ENCODE measurements at places on chromosomes 7 and 10. TPM values are rescaled to one million over a fixed set of nuclear protein-coding genes. Genes with fewer than 3 reads are reported as not detected.

- DNase-seq: no peak
Measured at GRCh38 chr7:36487756-36488336, 98.2 kb downstream of the ANLN start.

DNA sequence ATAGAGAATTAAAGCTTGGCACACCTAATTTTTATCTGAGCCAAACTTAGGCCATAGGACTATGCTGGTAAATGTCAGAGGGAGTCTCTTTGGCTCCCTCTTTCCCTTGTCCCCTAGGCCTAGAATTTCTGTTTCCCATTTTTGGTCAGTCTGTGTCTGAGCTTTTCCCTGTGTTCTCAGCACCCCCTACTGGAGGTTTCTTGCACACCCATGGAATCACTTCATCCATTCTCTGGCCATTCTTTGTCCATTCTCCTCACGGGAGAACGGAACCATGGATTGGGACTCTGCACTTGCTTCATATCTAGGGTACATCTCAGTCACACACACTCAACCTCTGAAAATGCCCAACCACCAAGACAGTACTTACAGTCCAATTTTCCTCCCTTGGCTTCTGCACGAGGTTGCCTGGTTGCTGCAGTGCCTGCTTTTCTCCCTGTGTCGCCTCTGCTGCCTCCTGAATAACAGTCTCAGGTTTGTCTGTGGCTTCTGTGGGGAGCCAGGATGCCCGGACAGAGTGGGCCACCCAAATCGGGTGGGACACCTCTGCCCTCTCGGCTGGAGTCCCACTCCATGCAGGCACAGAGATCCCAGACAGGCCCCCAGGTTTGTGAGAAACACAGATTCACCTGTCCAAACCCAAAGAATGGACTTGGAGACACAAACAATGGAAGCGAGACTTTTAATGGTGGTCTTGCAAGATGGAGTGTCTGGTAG, 35.1 kb upstream of the DNAH11 start:
- no peak for DNase-seq

Gene NKX6-2
- not detected for total RNA-seq

DNA sequence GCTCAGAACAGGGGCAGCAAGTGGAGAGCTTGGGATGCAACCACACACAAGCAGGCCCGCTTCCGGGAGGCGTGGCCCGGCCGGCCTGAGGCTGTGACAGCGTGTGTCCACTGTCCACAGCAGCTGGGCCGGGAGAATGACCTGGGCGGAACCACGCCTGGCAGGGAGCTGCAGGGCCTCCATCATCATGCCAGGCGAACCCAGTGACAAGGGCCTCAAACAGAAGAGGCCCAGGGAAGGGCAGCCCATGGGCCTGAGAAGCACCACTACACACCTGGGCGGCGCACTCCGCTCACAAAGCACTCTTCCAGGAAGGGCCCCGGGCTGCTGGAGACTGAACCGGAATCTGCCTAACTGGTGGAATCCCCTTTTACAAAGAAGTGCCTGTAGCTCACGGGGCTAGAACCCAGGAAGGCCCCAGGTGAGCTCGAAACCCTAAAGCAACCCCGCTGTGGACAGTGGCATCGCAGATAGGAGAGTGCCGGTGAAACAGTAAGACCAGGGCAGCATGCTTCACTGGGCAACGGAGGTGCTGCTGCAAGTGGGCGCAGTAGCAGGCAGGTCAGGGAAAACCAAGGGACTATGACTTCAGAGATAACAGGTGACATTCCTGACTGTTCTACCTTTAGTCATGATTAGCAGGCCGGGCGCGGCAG, 66.0 kb downstream of the MAD1L1 start:
- DNase-seq: no peak

- DNase-seq: no peak
Measured at GRCh38 chr10:123133541-123134342, 2.0 kb upstream of the HMX3 start.

Gene AQP1
- total RNA-seq: 284 TPM

DNA sequence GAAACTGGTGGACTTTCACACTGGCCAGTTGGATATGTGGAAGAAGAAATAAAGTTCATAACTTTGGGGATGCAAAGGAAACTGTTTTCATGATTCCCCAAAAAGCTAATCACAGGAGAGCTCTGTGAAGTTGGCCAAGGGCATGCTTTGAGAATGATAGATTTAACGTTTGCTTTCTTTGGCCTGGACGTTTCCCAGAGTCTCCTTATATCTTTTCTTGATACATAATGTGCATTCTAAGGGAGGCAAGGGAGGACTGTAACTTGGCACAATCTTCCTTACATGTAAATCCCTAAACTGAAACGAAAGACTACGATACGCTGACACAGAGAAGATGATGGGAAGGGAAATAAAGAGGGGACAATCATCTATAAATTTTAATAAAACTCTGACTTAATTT, 176.5 kb upstream of the INHBA start:
- no peak for DNase-seq

GRCh38 chr7:101906291-101907240, 89.1 kb downstream of the CUX1 start:
- no peak for DNase-seq

DNA sequence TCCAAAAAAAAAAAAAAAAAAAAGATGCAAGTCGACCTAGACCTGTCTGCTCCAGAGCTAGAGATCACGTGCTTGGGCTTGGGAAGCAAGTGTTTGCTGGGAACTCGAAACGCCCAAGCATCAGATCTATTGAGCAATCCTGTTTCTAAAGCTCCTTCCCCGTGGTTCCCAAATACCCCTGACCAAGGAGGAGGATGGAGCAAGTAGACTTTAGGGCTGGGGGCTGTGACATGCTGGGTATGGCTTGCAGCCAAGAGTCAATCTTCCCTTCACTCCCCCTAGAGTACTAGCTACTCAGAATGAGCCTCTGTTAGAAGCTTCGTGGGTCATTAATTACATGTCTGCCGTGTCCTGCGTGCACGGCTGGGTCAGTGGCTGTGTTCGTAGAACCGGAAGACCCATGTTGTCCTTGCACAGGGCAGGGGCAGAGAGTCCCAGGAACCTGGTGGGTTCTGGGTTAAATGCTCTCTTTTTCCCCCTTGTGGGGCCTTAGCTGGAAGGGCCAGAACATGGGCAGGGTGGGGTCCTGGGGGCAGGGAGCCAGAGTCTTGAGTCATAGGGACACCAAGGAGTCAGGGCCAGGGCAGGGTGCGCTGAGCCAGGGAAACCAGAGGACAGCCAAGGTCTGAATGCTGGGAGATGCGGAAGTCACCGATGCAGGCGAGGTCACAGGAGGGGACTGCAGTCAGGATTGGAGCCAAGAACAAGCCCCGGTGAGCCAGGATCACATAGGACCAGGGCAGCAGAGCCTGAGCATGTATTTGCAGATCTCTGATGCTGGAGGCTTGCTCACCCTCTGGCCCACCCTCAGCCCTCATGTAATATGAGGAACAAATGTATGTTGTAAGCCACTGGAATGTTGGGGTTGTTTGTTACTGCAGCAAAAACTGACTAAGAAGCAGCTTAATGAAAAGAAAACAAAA, 34.6 kb upstream of the TPST1 start:
- DNase-seq: peak; percentile 86

- DNase-seq: no peak
Measured at GRCh38 chr7:2758673-2759616, 70.9 kb downstream of the AMZ1 start.

- no peak for DNase-seq
Measured at GRCh38 chr7:111510584-111511378, 51.5 kb downstream of the IMMP2L start.

Gene SGPL1
- 13.1 TPM for total RNA-seq

- no peak for DNase-seq
Measured at GRCh38 chr7:129489491-129489890, 12.8 kb upstream of the SMKR1 start.

DNA sequence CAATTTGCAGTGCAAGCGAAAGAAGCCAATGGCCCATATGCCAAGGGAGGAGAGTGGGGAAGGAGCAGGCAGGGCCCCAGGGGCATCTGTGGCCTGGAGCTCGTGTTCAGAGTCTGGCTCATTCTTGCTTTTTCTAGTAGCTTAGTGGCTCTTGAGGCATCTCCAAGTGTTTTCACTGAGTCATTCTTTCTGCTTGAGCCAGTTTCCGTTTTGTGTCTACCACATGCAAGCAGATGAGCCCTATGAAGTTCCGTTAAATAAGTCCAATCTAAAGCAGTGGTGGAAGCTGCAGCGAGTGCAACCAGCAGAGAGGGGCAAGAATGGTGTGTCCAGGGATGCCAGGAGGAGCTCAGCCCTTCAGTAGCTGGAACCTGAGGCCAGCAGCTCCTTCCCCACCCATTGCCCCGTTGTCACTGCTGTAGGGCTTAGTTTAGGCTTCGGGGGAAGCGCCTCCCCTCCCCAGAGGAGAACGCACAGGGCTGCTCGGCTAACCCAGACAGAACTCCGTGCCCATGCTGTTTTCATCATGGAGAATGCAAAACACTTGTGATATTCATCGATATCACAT, 57.4 kb upstream of the EBF3 start:
- no peak for DNase-seq

- no peak for DNase-seq
Measured at GRCh38 chr10:6167456-6167855, 35.3 kb upstream of the PFKFB3 start.

DNA sequence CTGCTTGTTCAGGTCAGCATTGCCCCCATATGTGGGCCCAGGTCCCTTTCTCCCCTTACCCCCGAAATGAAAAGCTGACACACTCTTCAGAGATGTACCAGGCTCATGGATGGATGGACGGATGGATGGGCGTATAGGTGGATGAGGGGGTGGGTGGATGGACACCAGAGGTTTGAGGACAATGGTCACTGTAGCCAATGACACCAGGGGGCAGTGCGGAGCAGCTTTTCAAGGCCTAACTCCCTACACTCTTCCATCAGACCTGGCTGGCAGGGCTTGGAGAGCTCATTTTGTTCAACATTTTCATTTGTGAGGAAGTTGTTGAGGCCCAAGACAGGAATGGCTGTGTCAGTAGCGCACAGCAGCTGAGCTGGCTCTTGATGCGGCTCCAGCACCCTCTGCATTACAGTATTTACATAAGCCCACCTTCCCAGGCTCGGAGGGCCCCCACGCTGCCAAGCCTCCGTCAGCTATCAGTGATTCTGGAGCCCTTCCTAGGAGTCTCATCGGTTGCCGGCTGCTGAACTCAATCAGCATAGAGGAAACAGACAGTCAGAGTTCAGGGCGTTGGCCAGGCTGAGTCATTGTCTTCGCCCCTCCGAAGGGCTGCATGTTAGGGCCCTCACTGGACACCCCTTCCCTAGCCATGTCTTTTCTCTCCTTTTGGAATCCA, 11.6 kb upstream of the FFAR4 start:
- peak; percentile 81 for DNase-seq

- no peak for DNase-seq
Measured at GRCh38 chr10:45373003-45373575, 927 bp upstream of the ALOX5 start.

GRCh38 chr10:104297697-104298660, 29.0 kb downstream of the GSTO2 start:
- DNase-seq: no peak

Gene MACROH2A2
- total RNA-seq: 14.8 TPM

Gene DMBT1
- not detected for total RNA-seq

GRCh38 chr7:70694434-70694970, 437.4 kb upstream of the GALNT17 start:
- no peak for DNase-seq

Gene CALCR
- total RNA-seq: 0.05 TPM

- DNase-seq: no peak
Measured at GRCh38 chr10:74097776-74098175, 52.9 kb downstream of the AP3M1 start.

DNA sequence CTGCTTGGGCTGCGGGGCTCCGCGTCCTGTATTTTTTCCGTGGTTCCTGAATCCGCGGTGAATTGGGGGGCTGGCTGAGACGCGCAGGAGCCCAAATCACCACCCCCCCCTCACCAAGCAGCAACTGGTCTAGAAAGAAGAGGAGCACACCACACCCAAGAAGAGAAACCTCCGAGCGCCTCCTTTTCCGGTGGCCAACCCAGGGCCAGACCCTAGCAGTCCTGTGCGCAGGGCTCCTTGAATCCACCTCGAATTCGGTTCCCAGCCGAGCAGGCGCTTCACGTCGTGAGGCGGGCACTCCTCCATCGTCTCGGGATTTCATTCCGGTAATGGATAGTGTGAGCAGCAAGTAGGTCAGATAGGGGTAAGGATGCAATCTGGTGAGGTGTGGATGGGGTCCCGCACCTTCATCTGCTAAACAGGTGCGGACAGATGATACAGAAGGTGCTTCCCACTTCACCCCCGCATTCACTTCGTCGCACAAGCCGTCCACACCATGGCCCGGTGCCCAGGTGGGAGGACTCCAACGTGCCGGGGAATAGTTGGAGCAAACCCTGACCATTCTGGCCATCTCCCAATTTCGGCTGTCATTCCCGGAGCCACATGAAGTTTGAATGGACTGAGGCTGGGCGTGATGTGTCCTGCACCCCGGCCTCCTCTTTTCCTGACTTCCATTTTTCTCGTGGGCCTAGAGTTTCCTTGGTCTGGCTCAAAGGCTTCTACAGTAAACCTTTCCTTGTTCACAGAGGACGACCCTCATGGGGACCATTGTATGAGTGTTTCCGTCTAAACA, 19.8 kb upstream of the ZNF273 start:
- no peak for DNase-seq

Gene SLC13A1
- not detected for total RNA-seq

Gene IDI2
- total RNA-seq: 0.30 TPM

Gene ERV3-1
- total RNA-seq: 5.4 TPM

DNA sequence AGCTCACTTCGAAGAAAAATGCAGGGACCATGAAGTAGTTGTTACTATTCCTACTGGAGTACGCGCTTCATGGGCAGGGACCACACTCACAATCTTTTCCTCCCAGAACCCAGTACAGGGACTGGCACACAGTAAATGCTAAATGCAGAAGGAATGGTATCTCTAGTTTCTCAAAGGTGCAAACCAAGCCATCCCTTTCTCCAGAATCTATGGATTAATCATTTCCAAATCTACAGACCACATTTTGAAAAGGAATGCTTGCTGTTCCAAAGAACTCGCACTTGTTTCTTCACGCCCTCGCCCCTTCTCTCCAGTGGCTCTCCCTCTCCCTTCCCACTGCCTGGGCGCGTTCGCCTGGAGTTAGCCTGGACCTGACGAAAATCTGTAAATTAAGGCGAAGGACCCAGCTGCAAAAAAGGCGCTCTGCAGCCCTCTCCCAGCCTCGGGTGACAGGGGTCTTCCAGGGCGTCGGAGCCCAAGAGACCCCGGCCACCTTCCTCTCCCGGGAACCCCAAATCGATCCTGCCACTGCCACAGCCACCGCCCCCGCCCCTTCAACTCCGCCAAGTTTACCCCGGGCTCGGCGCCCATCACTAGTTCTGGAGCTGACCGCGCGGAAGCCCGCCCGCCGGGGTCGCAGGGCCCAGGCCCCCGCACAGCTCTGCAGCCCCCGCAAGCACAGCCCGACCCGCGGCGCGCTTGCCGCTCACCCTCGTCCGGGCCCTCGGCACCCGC, 527 bp downstream of the PDIA4 start:
- no peak for DNase-seq

DNA sequence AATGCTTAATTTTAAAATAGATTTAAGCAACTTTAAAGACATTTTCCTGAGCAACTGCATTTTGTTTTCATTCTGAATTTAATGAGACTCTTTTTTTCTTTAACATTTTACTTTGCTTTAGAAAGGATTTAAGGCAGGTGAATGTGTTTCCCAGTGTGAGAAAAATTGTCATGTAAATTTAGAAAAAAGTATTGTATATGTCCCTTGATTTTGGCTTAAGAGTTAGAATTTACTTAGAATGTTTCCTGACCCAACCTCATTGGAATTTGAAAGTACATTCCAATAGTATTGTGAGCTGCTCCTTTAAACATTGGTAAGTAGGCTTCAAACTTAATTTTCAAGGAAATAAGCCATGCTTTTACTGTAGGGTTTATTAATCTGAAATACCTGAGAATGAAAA, 110.2 kb downstream of the PTEN start:
- no peak for DNase-seq

- DNase-seq: no peak
Measured at GRCh38 chr7:22066522-22066921, 120.8 kb upstream of the CDCA7L start.
